ENCODE measurements at places on chromosomes 2 and 18.

- no peak for DNase-seq
These were observed 907 bp upstream of the GYPC start for GRCh38 chr2:126655051-126655450.

GRCh38 chr2:226802573-226802972, 3.0 kb upstream of the IRS1 start:
- peak; percentile 80 for DNase-seq

- no peak for DNase-seq
These were observed 125.3 kb downstream of the NCK2 start for GRCh38 chr2:105870062-105870461.

GRCh38 chr2:38146907-38147307, 71.0 kb upstream of the CYP1B1 start:
- peak; percentile 96 for DNase-seq

DNA sequence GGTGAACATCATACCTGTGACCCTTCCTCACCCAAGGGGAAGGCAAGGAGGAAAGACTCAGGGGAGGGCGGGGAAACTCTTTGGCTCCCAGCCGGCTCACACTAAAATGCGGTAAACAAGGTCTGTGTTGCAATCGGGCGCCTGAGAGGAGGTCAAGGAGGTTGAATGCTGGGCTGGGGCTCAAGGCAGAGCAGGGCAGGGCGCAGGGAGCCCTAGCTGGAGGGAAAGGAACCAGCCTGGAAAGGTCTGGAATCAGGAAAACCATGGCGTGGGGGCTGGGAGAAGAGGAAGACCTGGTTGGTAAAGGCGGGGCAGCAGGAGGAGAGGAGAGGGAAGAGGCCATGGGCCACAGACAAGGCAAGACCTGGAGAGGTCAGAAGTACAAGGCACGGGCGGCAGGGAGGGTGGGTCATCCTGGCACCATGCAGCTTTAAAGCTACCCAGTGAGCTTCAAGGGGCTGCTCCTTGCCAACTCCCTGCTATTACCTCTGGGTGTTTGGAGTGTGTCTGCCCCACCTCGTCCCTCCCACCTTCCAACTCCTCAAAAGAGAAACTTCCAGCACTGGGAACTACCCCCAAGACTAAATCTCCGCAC, 4.8 kb upstream of the TMEM37 start:
- DNase-seq: no peak
